H1 (cell line): ENCODE measurements at places on chromosomes 16 and 17. TPM values are rescaled to one million over a fixed set of nuclear protein-coding genes. Genes with fewer than 3 reads are reported as not detected.
A peak's percentile ranks its signal among the peaks of the same experiment; 100 is the strongest.

TP53TG3C gene
- polyA plus RNA-seq, result not detected in 2 replicates

NPIPB6 gene
- 0.69 and 0.83 TPM in 2 replicates for polyA plus RNA-seq

HELZ gene
- polyA plus RNA-seq, result 7.9 and 10.0 TPM in 2 replicates

KRT39 gene
- not detected in 2 replicates for polyA plus RNA-seq

COPZ2 gene
- 0.24 and 0.25 TPM in 2 replicates for polyA plus RNA-seq

OTOP3 gene
- 0.05 and 0.09 TPM in 2 replicates for polyA plus RNA-seq

- DNase-seq, result no peak
Measured at GRCh38 chr16:89407282-89407924, 83.0 kb downstream of the ANKRD11 start.

DNA sequence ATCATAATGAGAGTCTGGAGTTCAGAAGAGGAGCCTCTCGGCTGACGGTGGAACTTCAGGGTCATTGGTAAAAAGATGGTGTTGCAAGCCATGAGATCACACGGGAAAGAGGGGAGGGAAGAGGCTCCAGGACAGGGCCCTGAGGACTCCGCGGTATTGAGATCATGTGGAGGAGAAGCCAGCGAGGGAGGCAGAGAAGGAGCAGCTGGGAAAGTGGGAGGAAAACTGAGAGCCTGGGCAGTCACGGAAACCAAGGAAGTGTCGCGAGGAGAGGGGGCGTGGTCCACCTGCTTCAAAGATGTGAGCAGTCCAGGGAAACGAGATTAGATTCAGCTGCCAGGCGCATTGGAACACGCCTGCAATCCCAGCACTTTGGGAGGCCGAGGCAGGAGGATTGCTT, 27.7 kb upstream of the SBK1 start:
- no peak for DNase-seq

- no peak for DNase-seq
Measured at GRCh38 chr17:31509805-31510177, 118.3 kb downstream of the RAB11FIP4 start.

GRCh38 chr16:57593021-57593420, 35.4 kb upstream of the ADGRG1 start:
- DNase-seq, result no peak

- no peak for DNase-seq
Measured at GRCh38 chr17:64157669-64158180, 27.8 kb upstream of the ERN1 start.

- DNase-seq, result no peak
Measured at GRCh38 chr16:84513123-84513522, 8.7 kb upstream of the MEAK7 start.

DNA sequence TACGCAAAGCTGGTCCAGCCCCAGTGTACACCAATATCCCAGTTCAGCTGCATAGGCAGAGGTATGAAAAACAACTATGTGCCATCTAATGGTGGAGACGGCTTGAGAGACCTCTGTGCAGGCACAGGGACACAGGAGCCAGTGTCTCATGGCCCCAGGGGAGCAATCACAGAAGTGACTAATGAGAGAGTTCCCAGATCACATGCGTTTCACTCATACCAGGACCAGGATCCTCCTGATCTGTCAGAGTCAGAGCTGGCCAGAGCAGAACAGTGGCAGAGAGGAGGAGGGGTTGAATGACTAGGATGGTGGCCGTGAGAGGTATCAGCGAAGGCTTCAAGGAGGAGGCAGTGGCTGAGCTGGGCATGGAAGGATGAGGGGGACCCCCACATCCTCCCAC, 41.1 kb downstream of the TMEM132E start:
- DNase-seq, result no peak

GRCh38 chr16:82603784-82604411, 22.9 kb upstream of the CDH13 start:
- no peak for DNase-seq

DNA sequence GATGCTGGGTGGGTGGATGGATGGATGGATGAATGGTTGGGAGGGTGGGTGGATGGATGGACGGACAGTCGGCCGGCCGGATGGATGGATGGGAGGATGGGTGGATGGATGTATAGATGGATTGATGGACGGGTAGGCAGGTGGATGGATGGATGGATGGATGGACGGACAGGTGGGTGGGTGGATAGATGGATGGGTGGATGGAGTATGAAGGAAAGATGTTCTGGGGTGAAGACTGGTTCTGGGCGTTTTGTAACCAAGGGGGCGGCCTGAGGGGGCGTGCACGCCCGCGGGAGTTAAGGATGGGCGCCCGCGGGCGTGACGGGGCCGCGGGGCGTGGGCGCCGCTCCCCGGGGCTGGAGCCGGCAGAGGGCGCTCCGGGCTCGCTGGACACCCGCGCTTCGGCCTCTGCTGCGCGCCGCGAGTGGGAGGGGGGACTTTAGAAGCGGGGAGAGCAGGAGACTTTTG, at the start of gene NECAB2:
TSS of gene NECAB2 (plus strand) at position 407 of the 468 bp plus-strand sequence. CDS start 405 bp downstream, outside the sequence.
- DNase-seq, result no peak

DNA sequence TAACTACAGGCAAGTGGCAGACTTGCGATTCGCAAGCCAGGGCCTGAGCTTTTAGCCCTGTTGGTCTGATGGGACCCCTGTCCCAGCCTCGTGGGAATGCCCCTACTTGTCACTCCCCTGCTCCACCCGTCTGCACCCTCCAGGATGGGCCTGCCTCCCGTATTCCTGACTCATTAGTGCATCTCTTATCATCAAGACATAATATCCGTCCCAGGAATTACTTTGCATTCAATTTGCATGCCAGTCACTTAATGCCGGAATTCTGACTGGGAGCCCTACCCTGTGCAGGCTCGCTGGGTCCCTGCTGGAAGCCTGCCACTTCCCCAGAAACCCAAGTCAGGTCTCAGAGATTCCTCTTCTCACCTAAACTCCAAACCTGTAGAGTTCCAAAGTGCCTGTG, 3.3 kb downstream of the PRSS53 start:
- DNase-seq, result no peak

GRCh38 chr17:3528880-3529511, 28.6 kb downstream of the TRPV3 start:
- no peak for DNase-seq

GRCh38 chr16:70573451-70574121, 50.0 kb downstream of the SF3B3 start:
- no peak for DNase-seq

- DNase-seq, result peak; percentile 1
Measured at GRCh38 chr16:62450291-62450690, 414.1 kb upstream of the CDH8 start.

DNA sequence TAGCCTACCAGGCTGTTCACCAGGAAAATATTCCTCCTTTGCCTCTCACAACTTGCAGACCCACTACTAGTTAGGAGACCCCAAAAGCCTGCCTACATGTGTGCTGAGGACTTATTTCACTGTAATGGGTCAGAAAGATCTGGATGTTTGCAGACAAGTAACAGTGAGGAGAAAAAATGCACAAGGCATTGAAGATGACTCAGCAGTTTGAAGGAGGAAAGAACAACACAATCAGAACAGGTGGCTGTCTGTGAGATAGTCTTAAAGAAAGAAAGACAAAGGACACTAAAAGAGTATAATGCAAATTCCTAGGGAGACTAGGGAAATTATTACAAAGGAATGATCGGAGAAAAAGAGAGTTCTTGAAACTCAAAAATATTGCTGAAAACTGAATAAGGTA, 69.0 kb downstream of the ANKFN1 start:
- no peak for DNase-seq

DNA sequence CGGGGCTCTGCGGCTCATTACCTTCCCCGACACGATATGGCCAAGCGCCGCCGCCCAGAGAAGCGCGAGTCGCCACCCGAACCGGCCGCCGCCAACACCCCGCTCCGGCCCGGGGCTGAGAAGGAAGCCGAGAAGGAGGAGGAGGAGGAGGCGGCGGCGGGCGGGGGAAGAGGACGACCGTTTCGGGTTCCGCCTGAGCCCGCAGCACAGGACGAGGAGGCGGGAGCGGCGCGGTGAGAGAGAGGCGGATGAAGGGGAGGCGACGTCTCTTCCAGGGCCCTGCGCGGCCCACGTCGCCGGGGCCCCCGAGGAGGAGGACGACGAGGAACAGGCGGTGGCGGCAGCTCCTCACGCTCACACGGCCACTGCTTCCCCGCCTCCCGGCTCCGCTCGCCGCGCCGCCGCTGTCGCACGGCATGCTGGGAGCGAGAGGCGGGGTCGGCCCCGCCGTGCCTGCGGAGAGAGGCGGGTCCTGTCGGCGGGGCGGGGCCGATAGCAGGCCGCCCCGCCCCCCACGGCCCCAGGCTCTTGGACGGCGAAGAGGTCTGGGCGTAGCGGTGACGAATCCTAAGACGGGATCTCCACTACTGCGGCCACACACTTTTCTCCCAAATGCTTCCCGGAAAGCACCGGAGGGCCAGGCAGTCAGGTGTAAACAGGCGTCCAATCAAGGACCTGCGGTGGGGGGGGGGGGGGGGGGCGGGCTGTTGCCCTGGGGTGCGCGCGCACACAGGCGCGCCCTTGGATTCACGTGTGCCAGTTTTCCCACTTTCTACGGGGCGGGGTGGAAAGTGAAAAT, 97.3 kb upstream of the METTL9 start:
- peak; percentile 96 for DNase-seq

- DNase-seq, result no peak
Measured at GRCh38 chr16:88687254-88687576, 908 bp upstream of the SNAI3 start.

DNA sequence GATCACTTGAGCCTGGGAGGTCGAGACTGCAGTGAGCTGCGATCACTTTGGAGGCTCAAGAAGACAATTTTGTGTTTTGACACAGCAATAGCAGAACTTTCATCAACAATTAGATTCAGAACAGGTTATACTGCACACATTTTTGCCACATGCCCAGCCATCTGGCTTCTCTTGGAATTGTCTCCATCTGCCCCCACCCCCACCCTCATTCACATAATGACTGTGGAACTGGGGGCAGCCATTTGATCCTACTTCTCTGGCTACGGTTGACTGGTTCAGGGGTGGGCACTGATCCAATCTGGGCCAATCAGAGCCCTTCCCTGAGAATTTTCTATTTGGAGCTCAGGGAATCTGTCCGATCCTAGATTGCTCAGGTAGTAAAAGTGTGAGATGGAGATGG, 14.0 kb downstream of the TMEM92 start:
- no peak for DNase-seq
